ENCODE measurements at places on chromosomes 6 and 20. TPM values are rescaled to one million over a fixed set of nuclear protein-coding genes. Genes with fewer than 3 reads are reported as not detected.

Gene SIRPD
- total RNA-seq, result 0.09 TPM

Gene C6orf141
- total RNA-seq, result 11.3 TPM

Gene GPR63
- 0.09 TPM for total RNA-seq

Gene C20orf202
- not detected for total RNA-seq

Gene TFAP2A
- total RNA-seq, result 0.09 TPM

Gene MSH5
- total RNA-seq, result 3.7 TPM

Gene DEF6
- total RNA-seq, result 0.36 TPM

Gene PMEPA1
- 9.3 TPM for total RNA-seq

Gene SYCP2L
- total RNA-seq, result not detected

Gene NKX2-2
- total RNA-seq, result not detected

Gene TMC2
- not detected for total RNA-seq

Gene SRPK1
- 64.8 TPM for total RNA-seq

Gene KCNK16
- total RNA-seq, result not detected

Gene WRNIP1
- total RNA-seq, result 50.1 TPM

Gene SNX21
- total RNA-seq, result 19.0 TPM

Gene TEAD3
- total RNA-seq, result 0.27 TPM

Gene ABCC10
- 22.5 TPM for total RNA-seq

Gene LKAAEAR1
- total RNA-seq, result not detected

Gene SLC13A3
- 0.09 TPM for total RNA-seq

Gene NR2E1
- total RNA-seq, result not detected

Gene LRRC73
- total RNA-seq, result 0.19 TPM

Gene SIRT5
- 8.1 TPM for total RNA-seq

Gene HNF4A
- total RNA-seq, result not detected

Gene DYNLRB1
- total RNA-seq, result 46.1 TPM

Gene BLTP3A
- total RNA-seq, result 4.4 TPM

Gene ZC2HC1B
- total RNA-seq, result not detected

Gene ITPA
- total RNA-seq, result 26.3 TPM

Gene MYLK2
- 0.36 TPM for total RNA-seq

Gene TRIM40
- total RNA-seq, result not detected

Gene LRP11
- total RNA-seq, result 32.0 TPM

Gene EYS
- total RNA-seq, result under 0.01 TPM

Gene HLA-DQB2
- total RNA-seq, result not detected

Gene BANF2
- not detected for total RNA-seq

Gene KCNQ5
- not detected for total RNA-seq

Gene FAXC
- total RNA-seq, result 0.56 TPM

Gene SNRPB2
- total RNA-seq, result 62.8 TPM

Gene KHDC3L
- total RNA-seq, result not detected

Gene KHDRBS2
- not detected for total RNA-seq

Gene SNRPB
- 176 TPM for total RNA-seq

Gene MUCL3
- total RNA-seq, result not detected

Gene SALL4
- under 0.01 TPM for total RNA-seq

Gene GJA10
- total RNA-seq, result not detected

Gene MARCKS
- total RNA-seq, result 121 TPM

Gene NNAT
- not detected for total RNA-seq

Gene SASH1
- total RNA-seq, result 79.2 TPM

Gene TSBP1
- under 0.01 TPM for total RNA-seq

Gene NHSL1
- 21.8 TPM for total RNA-seq

Gene IL17F
- total RNA-seq, result not detected

Gene CDC5L
- 23.7 TPM for total RNA-seq

Gene RNF144B
- total RNA-seq, result 118 TPM

All from endothelial cell of coronary artery (primary cell).